NT2/D1 (cell line): ENCODE measurements at places on chromosomes 16 and 17.
A peak's percentile ranks its signal among the peaks of the same experiment; 100 is the strongest.

- DNase-seq = no peak
These were observed 5.9 kb upstream of the KCNJ18 start for GRCh38 chr17:21686165-21687015.

- DNase-seq = no peak
These were observed 9.3 kb downstream of the JUP start for GRCh38 chr17:41777157-41777573.

- DNase-seq = no peak
These were observed 954 bp downstream of the IL32 start for GRCh38 chr16:3066440-3066748.

DNA sequence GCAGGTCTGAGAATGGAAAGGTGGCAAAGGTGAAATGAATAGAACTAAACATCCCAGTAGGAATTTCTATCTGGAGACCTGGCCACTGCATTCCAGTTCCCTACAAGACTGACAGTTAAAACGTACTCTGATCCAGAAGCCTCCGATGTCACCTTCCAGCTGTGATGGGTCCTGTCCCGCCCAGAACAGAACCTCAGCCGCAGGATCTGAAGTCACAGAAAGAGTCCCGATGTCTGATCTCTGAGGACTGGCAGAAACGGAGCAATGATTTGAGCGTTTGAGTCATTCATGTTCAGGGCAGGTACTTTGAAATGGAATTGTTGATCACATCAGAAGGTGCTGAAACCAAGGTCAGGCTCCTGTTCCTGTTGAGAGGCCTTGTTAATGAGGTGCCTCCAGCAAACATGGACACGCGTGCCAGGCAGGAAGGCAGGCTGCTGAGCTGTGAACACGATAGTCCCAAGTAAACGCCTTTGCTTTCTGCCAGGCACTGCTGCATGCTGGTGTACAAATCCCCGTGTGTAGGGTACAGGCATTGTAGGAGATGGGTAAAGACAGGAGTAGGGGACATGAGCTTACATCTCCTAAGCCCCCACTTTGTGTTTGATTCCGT, 61.4 kb downstream of the VAT1L start:
- DNase-seq = no peak

- DNase-seq = no peak
These were observed 120.3 kb downstream of the RBFOX3 start for GRCh38 chr17:79490530-79490929.

DNA sequence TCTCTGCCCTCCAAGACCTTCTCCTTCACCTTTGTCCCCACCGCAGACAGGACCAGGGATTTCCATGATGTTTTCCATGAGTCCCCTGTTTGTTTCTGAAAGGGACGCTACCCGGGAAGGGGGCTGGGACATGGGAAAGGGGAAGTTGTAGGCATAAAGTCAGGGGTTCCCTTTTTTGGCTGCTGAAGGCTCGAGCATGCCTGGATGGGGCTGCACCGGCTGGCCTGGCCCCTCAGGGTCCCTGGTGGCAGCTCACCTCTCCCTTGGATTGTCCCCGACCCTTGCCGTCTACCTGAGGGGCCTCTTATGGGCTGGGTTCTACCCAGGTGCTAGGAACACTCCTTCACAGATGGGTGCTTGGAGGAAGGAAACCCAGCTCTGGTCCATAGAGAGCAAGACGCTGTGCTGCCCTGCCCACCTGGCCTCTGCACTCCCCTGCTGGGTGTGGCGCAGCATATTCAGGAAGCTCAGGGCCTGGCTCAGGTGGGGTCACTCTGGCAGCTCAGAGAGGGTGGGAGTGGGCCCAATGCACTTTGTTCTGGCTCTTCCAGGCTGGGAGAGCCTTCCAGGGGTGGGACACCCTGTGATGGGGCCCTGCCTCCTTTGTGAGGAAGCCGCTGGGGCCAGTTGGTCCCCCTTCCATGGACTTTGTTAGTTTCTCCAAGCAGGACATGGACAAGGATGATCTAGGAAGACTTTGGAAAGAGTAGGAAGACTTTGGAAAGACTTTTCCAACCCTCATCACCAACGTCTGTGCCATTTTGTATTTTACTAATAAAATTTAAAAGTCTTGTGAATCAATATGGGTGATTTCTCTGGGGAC, 12.2 kb downstream of the CX3CL1 start:
- DNase-seq = no peak

- DNase-seq = no peak
These were observed 65.8 kb upstream of the ENDOV start for GRCh38 chr17:80349151-80349651.

DNA sequence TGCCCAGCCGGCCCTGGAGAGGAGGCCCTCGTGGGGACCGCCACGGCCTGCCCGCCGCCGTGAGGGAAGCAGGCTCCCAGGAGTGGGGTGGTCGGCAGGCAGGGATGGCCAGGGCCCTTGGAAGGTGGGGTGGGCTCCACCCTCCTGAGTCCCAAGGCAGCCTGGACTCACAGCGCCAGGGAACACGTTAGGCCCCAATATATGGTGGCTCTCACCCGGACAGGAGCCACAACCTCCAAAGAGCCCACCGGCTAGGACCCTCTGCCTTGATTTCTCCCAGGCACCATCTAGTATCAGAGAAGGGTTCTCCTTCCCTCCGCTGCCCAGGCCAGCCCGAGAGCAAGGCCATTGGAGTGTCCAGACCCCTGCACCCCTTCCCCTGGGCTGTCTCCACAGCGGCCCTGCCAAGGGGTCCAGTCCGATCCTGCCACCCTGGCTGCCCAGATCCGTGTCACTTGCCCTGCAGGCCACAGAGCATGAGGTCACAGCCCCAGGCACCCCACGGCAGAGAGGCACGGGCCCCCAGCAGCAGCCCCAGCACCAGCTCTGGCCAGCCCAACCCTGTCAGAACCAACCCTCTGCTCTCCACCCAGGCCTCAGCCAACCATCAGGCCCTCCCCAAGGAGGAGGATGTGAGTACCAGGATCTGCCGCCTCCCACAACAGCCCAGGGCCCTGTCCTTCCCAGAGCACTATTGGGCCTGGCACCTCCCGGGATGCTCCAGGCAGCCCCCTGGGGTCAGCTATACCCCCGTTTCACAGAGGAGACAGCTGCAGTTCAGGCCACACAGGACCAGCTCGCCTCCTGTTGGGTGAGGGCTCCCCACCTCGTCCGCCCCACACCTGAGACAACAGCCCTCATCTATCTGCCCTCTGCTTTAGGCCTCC, 1.1 kb upstream of the AXIN1 start:
- DNase-seq = no peak

- DNase-seq = no peak
These were observed 346.9 kb downstream of the FOXL1 start for GRCh38 chr16:86925067-86925791.

DNA sequence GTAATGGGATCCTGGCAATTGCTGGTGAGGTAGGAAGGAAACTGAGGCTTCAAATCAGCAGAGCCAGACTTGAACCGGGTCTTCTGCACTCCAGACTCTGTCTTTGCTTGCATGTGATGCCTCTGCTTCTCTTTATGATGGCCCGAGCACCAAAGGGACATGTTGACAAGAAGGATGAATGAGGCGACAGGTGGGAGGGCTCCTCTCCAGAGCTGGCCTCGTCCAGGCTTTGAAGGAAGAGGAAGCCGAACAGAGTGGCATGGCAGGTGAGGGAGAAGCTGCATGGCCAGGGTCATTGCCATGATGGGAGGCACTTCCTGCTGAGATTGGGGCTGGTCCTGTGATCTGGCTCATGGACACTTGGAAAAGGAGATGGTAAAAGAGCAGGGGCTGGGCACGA, 40.8 kb downstream of the AKAP1 start:
- DNase-seq = no peak

DNA sequence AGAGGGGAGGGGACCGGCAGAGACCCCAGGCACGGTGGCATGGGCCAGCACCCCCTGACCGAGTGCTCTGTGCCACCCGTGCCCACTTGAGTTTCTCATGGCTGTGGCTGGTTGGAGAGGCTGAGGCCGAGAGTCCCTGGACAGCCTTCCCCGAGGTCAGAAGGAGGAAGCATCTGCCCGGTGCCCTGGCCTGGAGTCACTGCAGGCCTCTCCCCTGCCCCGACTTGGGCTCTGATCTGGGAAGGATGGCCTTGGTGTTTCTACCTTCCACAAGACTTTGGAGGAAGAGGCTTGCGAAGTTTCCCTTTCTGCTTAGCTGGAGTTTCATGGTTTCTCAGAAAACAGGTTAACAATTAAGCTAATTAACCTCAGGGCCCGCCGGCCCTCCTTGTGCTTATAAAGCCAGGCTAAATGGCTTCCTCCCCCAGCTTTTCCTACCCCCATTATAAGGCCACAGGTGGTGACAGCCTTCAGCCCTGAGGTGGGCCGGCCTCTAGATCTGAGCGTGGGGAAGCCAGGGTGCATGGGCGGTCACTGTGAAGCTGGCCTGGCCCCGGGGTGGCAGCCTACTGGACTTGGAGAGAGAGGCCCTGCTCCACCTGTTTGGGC, 17.3 kb downstream of the LLGL2 start:
- no peak for DNase-seq

DNA sequence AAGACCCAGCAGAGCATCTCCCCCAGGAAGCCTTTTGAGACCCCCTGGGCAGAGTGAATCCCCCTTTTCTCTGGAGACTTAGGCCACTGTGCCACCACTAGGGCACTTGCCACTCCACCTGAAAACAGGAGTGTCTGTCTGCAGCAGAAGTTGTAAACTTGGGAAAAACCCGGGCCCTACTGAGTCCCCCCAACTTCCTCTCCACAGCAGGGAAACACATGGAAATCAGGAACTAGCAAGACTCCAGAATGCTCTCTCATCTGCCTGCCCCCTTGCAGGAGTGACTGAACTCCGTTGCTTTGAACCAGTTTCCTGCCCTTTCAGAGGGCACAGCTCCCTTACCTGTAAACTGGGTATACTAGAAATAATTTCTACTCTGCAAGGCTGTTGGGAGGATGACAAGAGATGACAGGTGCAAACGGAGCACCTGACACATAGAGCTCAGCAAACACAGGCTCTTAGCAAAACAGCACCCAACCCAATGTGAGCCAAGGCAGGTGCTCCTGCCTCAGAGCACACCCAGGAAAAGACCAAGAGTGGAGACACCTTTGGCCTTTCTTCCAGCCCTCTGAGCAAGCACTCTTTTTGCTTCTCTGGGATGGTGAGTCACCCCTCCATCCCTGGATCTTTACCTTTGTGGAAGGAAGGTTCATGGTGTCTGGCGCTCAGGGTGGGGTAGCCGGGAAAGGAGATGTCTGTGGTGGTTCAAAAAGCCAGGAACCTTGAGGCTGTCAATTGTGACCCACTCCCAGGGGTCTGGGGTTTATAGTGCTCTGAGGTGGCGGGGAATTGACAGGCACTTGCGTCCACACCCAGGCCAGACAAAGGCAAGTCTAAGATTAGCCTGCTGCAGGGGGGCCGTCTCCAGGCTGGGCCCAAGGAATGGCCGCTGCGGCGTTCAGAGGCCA, at the start of gene HCRT:
TSS of gene HCRT (minus strand) at position 740 of the 908 bp plus-strand sequence. CDS start at position 653, 87 bp downstream.
- no peak for DNase-seq

DNA sequence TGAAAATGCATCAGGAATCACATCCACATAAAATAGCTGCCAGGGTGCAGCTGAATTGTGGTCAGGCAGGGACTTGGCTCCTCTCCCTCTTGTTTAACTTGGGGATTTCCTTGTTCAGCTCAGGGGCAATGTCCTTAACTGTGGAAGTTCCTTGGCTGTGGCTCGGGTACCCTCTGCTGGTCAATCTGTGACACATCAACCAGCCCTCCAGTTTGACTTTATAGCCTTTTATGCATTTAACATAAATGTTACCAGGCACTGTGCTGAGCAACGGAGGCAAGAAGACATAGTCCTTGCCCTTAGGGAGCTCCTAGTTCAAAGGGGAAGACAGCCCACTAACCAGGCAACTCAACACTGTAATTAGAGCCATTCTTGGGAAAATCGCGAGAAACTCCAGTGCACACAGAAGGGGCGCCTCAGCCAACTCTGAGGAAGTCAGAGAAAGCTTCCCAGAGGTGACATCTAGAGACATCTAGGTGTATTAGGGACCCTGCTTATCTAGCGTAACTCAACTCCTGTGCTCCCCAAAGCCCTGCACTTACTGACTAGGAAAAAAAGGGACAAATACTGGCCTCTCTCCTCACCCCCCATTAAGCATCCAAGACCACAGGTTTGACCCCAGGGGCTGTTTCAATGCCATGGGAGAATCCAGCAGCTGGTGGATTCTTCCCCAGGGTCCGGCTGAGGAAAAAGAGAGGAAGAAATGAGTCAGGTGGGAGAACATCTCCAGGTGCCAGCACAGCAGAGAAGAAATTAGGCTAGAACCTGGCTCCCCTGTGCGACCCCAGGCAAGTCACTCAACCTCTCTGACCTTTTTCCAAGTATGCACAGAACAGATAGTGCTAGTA, 17.3 kb upstream of the EEF2K start:
- DNase-seq = peak; percentile 76

GRCh38 chr16:50246299-50247122, 19.8 kb upstream of the ADCY7 start:
- no peak for DNase-seq

DNA sequence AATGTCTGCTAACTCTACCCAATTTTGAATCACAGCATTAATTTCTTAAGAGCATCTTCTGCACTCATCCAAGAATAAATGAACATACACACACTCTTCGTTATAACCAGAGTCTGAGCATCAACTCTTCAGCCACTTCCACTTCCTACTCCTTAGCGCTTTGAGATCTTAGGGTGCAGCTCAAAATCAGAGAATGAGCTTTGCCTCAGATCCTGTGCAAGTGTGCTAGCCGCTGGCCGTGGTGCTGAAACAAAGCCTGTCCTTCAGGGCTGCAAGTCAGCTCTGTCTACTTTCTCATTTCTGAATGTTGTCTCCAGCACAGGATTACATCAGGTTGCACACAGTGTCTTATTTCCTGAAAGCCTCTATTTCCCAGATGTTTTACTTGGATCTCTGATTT, 165.4 kb downstream of the AIPL1 start:
- no peak for DNase-seq

DNA sequence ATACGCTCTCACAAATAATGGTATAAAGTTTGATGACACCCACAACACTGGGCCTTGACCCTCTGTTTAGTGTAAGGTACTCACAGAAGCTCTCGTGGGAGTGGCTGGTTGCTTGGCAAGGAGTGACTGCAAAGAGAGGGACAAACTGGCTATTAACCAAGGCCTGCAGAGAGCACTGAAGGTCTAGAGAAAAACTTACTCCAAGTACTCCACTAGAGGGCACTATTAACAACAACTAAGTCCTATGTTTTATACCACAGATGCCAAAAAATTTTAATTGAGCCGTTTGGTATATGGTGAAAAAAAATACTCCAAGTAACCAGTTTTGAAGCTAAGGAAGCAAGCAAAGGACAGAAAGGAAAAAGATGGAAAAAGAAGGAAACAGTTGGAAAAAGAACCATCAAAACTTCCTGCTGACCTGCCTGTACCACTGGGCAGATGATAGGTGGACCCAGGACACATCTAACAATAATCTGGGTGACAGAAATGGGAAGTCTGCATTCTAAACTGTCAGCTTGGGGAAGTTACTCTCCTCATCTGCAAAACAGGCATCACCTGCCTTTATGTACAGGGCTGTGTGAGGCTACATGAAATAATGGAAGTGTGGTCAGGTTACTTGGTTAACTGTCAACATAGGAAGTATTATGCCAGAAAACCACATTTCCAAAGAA, 23.2 kb downstream of the DYNC1LI2 start:
- DNase-seq = no peak

- no peak for DNase-seq
These were observed 93.9 kb upstream of the FA2H start for GRCh38 chr16:74868501-74868900.
